Effector CD4-positive, alpha-beta T cell (primary cell): ENCODE measurements at places on chromosomes 5 and 9.

DNA sequence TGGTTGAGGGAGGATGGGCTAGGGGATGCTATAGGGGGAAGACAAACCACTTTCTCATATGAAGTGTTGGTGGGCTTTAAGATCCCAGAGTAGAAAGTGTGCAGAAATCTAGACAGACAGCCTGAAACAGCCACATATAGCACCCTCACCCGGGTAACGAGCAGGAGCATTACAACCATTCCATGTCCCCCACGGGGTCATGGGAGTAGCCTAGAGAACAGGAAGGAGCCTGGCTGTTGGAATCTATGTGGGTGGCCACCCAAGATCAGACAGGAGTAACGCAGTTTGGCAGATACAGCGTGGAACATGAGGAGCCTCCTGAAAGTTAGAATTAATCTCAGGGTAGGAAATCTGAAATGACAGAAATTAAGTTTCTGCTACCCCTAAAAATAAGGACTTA is 146.1 kb upstream of the RAI14 start:
- DNase-seq, result no peak

DNA sequence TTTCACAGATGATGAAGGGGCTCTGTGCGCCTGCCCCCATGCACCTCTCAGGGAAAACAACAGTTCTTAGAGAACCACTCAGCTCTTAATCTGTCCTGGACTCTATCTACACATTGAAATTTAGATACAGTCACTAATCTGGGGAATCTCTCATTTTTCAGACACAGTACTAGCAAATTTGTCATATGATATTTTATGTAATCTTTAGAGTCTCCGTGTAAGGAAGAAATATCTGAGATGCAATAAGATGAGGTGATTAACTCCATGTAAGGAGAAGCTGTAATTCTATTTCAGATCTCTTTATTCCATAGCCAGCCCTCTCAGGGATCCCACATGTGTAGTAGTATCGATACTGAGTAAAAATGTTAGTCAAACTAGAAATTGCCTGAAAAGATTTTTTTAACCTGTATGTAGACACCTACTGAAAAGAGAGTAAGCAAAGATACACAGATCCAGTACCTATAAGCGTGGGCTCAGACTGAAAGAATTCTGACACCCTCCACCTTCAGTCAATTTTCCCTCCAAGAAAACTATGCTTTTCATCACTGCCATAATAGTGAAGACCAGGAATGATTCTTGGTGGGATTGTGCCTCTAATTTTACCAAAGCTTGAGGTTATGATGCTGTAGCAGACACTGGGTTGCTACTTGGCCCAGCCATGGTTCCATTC is 279.6 kb upstream of the TMEM161B start:
- DNase-seq, result no peak

- DNase-seq, result no peak
These were observed 75.0 kb upstream of the RNU6ATAC start for GRCh38 chr9:134239130-134239903.

GRCh38 chr5:125140855-125141254 is 394.4 kb upstream of the ZNF608 start:
- DNase-seq, result no peak

DNA sequence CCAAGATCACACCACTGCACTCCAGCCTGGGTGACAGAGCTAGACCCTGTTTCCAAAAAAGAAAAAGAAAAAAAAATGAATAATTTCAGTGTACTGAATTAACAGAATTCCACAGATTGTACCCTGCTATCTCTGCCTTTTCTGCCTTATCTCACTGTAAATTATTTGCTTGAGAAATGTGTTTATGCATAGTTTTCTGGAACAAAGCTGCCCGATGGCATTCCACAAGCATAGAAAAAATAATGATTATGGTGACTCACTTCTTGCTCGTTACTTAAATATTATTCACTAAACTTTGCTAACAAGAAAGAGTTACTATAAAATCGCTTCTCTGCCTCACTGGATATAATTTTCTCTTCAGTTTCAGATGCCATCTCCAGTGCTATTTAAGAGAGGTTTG is 88.7 kb upstream of the FAM169A start:
- no peak for DNase-seq

DNA sequence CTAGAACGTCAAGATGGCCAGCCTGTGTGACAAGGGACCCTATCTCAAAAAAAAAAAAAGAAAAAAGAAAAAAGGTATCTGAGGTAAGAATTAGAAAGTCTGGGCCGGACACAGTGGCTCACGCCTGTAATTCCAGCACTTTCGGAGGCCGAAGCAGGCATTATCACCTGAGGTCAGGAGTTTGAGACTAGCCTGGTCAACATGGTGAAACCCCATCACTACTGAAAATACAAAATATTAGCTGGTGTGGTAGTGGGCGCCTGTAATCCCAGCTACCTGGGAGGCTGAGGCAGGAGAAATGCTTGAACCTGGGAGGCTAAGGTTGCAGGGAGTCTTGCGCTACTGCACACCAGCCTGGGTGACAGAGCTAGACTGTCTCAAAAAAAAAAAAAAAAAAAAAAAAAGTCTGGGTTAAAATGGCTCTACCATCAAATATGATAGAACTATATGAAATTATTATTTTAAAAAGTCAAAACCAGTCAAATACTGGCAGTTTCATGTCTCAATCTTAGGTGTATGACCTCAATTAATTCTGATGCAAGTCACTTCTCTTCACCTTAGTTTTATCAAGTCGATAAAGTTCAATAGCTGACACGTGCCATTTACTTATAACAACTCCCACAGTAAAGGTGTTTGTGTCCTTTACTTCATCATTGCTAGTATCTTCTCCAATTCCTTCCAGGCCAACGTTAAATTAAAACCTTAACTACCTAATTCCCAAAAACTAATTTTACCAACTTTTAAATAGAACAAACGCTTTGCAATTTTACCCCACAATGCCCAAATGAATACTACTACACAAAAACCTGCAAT is 1.1 kb downstream of the RPS23 start:
- no peak for DNase-seq

GRCh38 chr5:93850311-93850710 is 108.9 kb upstream of the POU5F2 start:
- DNase-seq, result no peak

DNA sequence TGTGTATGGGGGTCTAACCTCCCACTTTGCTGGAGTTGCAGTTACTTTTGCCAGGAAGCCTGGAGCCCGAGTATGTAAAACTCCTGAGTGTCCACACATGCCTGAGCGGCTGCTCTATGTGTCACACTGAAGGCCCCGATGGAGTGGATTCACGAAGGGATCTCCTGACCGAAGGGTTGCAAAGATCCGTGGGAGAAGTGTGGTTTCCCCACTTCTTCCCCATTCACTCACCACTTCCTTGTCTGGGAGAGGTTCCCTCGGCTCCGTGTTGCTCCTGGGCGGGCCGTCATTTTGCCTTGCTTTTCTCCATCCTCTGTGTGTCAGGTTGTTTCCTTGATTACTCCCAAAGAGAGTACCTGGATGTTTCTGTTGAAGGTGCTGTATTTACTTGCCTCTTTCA is 16.2 kb upstream of the IL3 start:
- DNase-seq, result no peak

DNA sequence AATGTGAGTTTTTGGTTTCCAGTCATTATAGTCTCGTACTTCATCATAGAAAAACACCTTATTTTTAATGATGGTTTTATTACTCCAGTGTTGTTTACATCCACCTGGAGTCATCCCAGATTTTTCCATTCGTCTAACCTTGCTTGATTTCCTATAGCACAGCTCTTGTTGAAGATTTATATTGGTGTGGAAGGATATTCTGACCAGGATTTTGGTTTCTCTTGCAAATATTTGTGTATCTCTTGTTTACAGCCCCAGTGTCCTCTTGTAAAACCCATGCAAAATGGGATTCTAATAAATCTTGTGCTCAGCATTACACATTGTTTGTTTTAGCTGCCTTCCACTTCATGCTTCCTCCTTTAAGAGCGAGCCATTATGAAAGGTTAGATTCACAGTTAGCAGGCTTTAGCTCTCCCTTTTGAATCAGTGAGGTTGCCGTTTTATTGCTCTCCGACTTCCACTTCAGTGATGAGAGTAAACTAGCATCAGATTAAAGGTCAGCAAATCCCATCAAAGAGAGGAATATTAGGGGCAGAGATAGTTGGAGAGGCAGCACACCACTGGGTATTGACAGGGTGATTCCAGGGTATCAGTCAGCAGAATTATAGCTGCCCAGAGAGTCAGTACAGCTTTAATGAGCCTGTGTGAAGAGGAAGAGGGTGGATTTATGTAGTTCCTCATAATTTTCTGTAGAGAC is 157.1 kb downstream of the PBX3 start:
- no peak for DNase-seq

GRCh38 chr5:175686396-175686795 is 28.5 kb downstream of the HRH2 start:
- no peak for DNase-seq

DNA sequence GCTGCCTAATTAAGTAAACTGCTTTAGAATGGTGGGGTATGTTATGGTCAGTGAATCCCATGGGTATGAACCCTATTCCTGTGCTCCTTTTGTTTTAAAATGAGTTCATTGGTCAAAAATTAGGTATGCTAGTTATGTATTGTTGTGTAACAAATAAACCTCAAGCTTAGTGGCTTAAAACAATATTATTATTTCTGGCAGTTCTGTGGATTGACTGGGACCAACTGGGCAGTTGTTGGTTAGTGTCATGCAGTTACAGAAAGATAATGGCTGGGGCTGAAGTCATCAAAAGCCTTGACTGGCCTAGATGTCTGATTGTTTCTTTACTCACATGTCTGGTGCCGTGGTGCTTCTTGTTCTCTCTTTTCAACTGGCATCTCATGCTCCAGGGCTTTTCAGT is 8.9 kb upstream of the PTAR1 start:
- DNase-seq, result no peak

- no peak for DNase-seq
These were observed 39.8 kb downstream of the HMCN2 start for GRCh38 chr9:130305381-130305780.

DNA sequence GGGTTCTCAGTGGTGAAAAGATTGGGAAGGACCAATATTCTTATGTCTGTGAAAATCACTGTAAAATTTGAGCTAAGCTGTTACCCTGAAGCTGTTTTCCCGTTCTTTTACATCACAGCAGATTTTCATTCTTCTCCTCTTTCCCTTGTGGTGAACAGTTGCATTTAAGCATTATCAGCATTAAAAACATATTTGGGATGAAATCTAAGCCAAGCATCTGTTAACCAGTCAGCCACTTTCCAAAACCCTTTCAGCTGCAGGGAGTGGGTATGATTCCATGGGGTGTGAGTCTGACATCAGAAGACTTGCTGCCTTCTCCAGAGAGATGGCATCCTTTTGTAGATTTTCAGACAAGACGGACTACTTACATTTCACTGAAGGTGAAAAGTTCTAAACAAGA is 97.2 kb downstream of the TRIO start:
- no peak for DNase-seq

GRCh38 chr9:98230304-98230703 is 25.1 kb downstream of the TBC1D2 start:
- DNase-seq, result no peak

GRCh38 chr9:92176068-92176799 is 61.0 kb upstream of the SPTLC1 start:
- DNase-seq, result no peak

GRCh38 chr9:37751186-37751585 is 2.4 kb upstream of the TRMT10B start:
- DNase-seq, result no peak

GRCh38 chr5:60636644-60637043 is 63.3 kb downstream of the DEPDC1B start:
- DNase-seq, result no peak

DNA sequence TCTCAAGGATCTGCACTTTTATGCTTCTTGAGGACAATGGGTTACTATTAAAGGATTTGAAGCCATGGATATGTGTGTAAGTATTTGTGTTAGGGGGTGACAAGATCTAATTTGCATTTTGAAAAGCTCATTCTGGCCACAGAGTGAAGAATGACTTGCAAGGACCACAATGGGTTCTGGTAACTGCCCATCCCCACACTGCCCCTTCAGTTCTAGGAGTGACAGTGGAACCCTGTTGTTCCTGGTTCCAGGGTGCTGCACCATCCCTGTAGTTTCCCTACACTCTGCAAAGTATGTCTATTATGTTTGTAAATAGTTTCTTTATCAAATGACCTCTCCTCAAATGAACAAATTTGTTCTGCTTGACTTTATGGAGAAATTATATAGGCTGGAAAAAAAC is 9.7 kb upstream of the SPRY4 start:
- no peak for DNase-seq

- DNase-seq, result no peak
These were observed 71.0 kb downstream of the SH3PXD2B start for GRCh38 chr5:172383191-172383802.

GRCh38 chr9:84738353-84738752 is 68.8 kb downstream of the NTRK2 start:
- no peak for DNase-seq

DNA sequence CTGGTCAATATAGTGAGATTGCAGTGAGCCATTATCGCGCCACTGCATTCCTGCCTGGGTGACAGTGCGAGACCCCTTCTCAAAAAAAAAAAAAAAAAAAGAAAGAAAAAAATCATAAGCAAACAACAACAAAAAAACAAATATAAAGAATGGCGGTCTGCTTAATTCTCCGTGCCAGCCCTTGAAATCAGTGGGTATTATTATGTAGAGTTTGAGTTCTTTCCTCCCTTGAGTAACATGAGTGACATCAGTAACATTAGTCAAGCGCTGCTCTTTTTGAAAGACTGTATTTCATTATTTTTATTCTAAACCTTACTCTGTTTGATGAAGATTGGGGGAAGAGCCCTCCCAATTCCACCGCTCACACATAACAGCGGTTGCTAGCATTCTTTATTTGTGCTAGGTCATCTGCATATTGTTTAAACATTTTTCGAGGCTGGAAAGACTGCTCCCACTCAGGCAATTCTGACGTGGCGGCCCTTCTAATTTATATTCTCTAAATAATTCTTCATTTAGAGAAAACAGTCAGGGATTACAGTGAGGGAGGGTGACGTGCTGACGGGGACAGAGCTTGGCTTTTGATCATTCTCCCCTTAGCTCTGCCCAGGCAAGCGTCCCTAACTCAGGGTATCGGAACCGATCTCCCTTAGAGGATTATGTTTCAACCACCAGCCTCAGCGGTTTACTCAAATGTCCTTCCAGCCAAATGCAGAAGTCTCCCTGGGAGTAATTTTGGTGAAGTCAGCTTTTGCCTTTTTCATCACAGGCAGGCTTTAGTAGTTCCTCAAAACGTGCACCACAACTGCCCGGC is 860 bp upstream of the MARCHF6 start:
- no peak for DNase-seq

- no peak for DNase-seq
These were observed 25.3 kb downstream of the DAP start for GRCh38 chr5:10735569-10736276.

- DNase-seq, result peak; percentile 78
These were observed at the start of gene NIPSNAP3A for GRCh38 chr9:104747565-104748358. Gene NIPSNAP3A (plus strand): TSS chr9:104747683. CDS start chr9:104747793, 110 bp downstream.

DNA sequence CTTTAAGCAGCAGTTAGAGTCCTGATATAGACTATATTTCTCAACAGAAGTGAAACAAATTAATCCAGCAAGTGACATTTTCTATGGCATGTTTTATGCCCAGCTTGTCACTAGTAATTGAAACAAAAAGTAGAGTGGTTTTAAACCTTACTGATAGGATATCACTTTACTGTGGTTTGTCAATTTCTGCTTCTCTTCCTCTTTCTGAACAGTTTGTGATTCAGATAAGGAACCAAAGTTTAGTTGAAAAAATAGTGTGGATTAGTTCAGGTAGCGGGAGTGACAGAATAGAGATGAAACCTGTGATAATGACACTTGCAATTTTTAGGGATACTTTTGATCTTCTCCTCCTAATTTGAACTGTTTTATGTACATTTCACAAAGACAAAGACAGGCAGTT is 485.7 kb upstream of the EDIL3 start:
- no peak for DNase-seq
